ENCODE measurements at places on chromosomes 11 and 22. TPM values are rescaled to one million over a fixed set of nuclear protein-coding genes. Genes with fewer than 3 reads are reported as not detected.

Gene UBQLNL
- total RNA-seq, result under 0.01 TPM

DNA sequence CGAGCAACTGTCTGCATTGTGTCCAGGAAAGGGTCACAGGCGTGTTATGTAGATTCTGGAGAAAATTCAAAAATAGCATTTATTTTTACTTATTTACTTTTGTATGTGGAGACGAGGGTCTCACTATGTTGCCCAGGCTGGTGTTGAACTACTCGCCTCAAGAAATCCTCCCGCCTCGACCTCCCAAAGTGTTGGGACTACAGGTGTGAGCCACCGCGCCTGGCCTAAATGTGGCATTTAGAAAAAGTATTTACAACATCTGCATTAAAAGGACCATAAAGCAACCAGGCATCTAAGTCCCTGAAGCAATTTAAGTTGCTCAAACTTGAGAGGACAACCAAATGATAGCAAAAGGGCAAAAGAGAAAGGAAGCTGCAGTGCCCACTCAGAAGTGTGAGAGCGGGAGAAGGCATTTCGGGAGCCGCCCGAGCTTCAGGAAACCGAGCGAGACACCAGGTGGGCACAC is 595 bp downstream of the TRIM66 start:
- DNase-seq, result no peak

Gene HEPN1
- total RNA-seq, result not detected

DNA sequence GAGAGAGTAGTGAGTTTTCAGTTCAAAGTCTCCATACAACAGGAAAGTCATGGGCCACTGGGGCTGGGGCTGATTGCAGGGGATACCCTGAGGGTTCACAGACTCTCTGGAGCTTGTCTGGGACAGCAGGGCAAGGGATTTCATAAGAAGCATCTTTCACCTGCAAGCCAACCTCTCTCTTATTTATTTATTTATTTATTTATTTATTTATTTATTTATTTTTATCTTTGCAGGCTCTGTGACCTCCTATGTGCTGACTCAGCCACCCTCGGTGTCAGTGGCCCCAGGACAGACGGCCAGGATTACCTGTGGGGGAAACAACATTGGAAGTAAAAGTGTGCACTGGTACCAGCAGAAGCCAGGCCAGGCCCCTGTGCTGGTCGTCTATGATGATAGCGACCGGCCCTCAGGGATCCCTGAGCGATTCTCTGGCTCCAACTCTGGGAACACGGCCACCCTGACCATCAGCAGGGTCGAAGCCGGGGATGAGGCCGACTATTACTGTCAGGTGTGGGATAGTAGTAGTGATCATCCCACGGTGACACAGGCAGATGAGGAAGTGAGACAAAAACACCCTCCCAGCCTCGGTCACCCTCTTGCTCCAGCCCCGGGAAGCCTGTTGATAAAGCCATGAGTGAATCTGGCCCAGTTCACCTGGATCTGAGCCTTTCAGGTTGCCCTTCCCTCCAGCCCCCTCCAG is 68.4 kb downstream of the GGTLC2 start:
- DNase-seq, result no peak

Gene AHNAK
- total RNA-seq, result 514 TPM

Gene MFRP
- not detected for total RNA-seq

DNA sequence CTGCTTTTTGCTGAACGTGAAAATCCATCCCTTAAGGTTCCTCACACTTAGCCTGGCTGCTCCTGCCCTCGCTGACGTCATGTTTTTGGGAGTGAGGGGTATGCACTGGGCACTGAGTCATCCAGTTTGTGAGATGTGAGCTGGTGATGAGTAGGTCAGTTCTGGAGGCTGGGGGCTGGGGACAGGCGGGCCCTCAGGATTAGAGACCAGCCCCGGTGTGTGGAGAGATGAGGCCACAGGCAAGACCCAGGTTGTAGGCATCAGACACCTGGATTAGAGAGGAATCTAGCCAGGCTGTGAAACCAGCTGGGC is 9.2 kb downstream of the KCNC1 start:
- no peak for DNase-seq

GRCh38 chr11:115682888-115683287 is 178.7 kb upstream of the CADM1 start:
- DNase-seq, result no peak

Gene SLC5A1
- not detected for total RNA-seq

DNA sequence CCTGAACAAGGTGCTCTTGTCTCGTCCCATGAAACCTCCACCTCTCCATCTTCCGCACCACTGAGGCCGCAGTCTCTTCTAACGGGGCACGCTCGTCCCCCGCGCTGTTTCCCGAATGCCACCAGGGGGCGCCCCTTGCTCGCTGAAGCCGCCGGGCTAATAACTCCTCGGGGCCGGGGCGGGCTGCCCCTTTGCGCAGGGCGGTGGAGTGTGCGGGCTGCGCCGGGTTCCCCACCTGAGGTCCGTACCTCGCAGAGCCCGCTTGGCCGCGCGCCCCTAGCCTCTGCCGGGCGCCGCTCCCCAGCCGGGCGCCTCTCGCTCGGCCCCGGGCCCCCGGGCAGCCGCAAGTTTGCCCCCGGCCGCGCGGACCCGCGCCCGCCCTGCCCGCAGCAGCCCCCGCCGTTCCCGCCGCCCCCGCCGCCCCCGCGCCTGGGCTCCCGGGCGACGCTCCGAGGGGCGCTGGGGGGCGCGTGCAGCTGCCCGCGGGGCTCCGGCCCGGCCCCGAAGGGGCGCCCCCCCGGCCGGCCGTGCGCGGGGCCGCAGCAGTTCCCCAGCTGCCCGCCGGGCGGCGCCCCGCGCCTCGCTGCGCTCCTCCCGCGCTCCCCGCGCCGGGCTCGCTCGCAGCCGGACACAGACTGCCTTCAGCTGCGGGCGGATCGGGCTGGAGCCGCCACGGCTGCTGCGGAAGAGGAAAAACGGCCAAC is at the start of gene GRIK4:
Gene GRIK4, plus strand, starts transcription at position 633 of the 704 bp plus-strand sequence. CDS start 148,571 bp downstream, outside the sequence.
- peak; percentile 72 for DNase-seq

Gene NPAS4
- 0.32 TPM for total RNA-seq

GRCh38 chr11:59186130-59186594 is 14.2 kb downstream of the DTX4 start:
- no peak for DNase-seq

Gene IL17REL
- total RNA-seq, result not detected

DNA sequence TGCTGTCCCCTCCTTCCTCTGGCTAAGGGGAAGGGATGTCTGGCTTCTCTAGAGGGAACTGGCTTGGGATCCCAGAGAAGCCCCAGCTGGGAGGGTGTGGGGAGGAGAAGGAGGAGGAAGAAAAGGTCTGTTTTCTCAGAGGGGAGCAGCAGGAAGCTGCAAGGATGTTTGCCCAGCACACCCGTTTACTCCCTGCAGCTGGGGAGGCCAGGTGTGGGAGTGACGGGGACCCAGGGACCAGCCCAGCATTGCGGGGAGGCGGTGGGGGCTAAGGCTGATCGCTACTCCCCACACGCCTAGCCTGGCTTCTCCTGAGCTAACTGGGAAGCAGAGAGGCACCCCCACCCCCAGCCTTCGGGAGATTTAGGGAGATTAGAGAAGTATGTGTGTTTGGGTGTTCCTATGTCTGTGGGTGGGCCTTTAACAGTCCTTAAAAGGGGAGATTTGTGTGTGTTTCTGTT is 3.9 kb downstream of the CREB3L1 start:
- DNase-seq, result peak; percentile 95

Gene OR2AG1
- total RNA-seq, result not detected

Gene MEI1
- 2.2 TPM for total RNA-seq

Gene CASP1
- 31.1 TPM for total RNA-seq

Gene GNAZ
- total RNA-seq, result 1.3 TPM

DNA sequence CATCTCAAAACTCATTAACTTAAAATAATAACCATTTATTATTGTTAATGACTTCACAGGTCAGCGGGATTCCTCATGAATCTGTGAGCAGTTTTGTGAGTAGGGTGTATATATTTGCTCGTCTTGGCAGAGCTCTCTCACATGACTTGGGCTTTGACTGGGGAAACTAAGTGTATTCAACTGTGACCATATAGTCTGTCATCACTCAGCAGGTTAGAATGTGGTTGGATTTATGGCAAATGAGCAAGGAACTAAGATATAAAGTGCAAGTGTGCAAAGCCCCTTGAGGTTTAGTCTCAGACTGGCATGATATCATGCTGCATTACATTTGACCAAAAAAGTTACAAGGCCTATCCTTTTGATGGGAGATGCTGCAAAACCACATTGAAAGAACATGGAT is 254.8 kb downstream of the CNTN5 start:
- no peak for DNase-seq

Gene CD81
- 257 TPM for total RNA-seq

DNA sequence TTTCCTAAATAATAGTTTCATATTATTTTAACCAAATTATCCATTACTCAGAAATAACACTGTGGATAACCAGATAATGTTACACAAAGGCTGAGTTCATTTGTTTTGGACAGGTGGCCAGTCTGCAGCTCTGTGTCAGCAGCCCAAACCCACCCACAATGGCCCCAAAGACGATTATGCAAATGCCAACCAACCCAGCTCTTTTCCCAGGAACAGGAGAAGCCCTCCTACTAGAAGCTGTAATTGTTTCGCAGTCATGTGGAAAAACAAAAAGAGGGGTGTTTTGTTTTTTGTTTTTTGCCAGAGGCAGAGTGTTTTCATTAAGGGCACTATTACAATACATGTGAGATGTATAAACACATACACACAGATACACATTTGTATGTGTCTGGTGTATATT is 102.1 kb downstream of the FCHSD2 start:
- DNase-seq, result no peak

Gene TH
- not detected for total RNA-seq

DNA sequence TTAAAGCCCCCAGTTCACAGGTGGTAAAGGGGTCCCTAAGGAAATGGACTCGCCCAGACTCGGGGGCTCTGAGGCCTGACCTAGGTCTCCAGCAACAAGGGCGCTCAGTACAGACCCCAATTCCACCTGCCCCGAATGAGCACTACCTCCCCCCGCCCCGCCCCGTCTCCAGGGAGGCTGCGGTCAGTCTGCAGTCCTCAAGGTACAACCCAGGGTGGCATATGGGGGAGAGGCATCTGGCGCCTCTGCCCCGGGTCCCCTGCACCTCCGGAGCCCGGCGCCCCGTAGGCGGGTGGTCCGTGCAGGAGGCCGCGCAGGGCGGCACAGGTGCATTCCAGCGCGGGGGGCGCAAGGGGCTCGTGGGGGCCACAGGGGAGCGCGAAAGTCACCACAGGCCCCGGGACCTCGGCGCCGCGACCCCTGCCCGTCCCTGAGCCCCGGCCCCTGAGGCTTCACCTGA is 361 bp downstream of the CTSD start:
- DNase-seq, result no peak

Gene MOV10L1
- total RNA-seq, result 10.8 TPM

GRCh38 chr11:35632301-35632700 is 14.0 kb downstream of the FJX1 start:
- DNase-seq, result peak; percentile 78

- no peak for DNase-seq
Observed at GRCh38 chr22:27776650-27776958, 25.0 kb downstream of the MN1 start.

Gene ARHGAP8
- 0.97 TPM for total RNA-seq

- DNase-seq, result no peak
Observed at GRCh38 chr11:118434123-118434552, 2.2 kb upstream of the KMT2A start.

Gene ABTB2
- total RNA-seq, result 3.9 TPM

GRCh38 chr22:48779661-48780596 is 1047.7 kb downstream of the BRD1 start:
- no peak for DNase-seq

GRCh38 chr11:19660076-19660475 is 52.6 kb upstream of the NAV2 start:
- peak; percentile 38 for DNase-seq

Gene ZNF280B
- 1.6 TPM for total RNA-seq

Gene LRRC4C
- total RNA-seq, result 0.32 TPM

Gene TESMIN
- 2.6 TPM for total RNA-seq

GRCh38 chr11:8624698-8625097 is 30.7 kb upstream of the STK33 start:
- no peak for DNase-seq

- peak; percentile 23 for DNase-seq
Observed at GRCh38 chr11:119942583-119943297, 195.2 kb downstream of the TRIM29 start.

Gene APOL4
- total RNA-seq, result not detected

DNA sequence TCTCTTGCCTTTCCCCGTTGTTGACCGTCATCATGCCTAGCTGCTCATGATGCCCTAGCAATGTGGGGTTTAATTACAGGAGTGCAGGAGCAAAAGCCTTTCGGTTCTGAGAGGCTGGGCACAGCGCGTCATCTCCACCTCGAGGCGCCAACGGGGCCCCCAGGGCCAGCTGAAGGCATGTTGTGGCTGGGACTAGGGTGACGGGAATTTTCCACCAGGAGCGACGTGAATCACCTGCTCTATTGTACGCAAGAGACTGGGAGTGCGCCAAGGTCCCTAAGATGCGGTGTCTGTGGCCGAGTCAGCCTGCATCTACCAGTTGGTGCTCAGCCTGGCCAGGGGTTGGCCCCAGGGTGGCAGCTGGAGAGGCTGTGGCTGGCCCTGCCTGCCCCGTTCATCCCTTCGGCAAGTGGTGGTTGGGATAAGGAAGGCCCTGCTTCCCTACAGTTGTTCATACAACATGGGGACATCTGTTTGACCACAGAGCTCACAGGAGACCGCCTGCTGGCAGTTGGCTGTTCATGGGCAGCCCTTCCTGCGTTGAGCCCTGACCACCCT is 1175.6 kb downstream of the BRD1 start:
- no peak for DNase-seq

Gene MS4A7
- total RNA-seq, result not detected

DNA sequence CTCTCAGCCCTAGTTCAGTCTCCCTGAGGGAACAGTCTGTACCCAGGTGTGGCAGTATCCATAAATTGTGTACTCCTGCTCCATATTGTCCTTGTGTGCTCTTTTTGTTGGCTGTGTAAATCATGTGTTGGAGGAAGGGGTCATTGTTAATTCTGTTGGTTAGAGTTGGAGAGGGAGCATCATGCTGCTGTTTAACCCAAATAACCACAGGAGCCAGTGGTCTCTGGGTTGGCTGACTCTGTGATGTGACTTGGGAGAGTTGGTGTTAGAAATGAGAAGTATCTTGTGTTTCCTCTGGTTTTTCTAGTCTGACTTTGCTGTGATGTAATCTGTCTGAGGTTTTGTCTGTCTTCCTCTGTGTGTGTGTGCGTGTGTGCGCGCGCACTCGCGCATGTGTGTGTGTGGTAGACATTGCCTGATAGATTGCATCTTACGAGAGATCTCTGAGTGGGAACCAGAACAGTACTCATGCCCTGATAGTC is 30.5 kb downstream of the CTNND1 start:
- DNase-seq, result peak; percentile 48

Gene TMEM225
- total RNA-seq, result not detected

GRCh38 chr11:83835423-83835822 is 549.3 kb upstream of the CCDC90B start:
- DNase-seq, result no peak

DNA sequence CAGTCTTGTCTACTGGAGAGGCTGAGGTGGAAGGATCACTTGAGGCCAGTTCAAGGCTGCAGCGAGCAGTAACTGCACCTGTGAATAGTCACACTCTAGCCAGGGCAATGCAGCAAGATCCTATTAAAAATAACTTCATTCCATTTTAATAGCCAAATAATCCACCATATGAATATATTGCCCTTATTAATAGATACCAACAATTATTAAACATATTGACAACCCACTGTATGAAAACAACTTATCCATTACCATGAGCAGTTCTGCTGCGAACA is 10.4 kb downstream of the GATD1 start:
- DNase-seq, result no peak
